ENCODE measurements at places on chromosomes 2 and 18. TPM values are rescaled to one million over a fixed set of nuclear protein-coding genes. Genes with fewer than 3 reads are reported as not detected.

GRCh38 chr18:61199171-61199848 is 133.9 kb upstream of the CDH20 start:
- H3K4me1 ChIP-seq: no peaks in the 10 kb centered on the region
- no peak for DNase-seq
- no peaks in the 10 kb centered on the region for H3K36me3 ChIP-seq
- no peak overlapping the region for H3K4me3 ChIP-seq
- no peak overlapping the region for H3K27ac ChIP-seq

The ATP6V1B1 gene
- not detected for total RNA-seq

The TEX44 gene
- not detected for total RNA-seq

The RGPD3 gene
- 0.15 TPM for total RNA-seq

The DBI gene
- 180 TPM for total RNA-seq

- DNase-seq: peak; percentile 49
- H3K36me3 ChIP-seq: peaks cover 5% of the 10 kb centered on the region
- peak overlapping the region; percentile 6 for H3K27ac ChIP-seq
Observed at GRCh38 chr2:231780123-231780908, 766 bp downstream of the PDE6D start.
